ENCODE measurements at places on chromosomes 2 and 18. TPM values are rescaled to one million over a fixed set of nuclear protein-coding genes. Genes with fewer than 3 reads are reported as not detected.

Gene ACMSD
- polyA plus RNA-seq = 0.60 TPM

GRCh38 chr18:75143851-75144250, 65.1 kb downstream of the PTGR3 start:
- DNase-seq = no peak

DNA sequence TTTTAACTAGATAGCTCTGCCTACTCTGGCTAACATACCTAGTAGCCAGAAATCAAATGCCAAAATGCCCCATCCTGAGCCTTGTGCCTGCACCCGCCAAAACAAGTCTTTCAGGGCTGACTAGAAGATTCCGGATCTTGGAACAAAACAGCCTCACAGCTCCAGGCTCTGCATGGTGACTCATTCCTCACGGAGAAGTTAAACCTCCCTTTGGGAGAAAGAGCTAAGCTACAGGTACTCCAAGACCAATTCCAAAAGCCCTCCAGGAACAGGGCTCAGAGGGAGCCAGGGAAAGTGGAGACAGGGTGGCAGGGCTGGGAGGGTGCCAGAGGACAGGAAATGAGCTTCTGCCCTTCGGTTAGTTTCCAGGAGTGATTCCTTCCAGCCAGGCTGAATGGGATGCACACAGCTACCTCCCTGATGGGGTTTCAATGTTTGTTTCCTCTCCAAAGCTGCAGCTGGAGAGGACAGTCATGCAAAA, 295.6 kb downstream of the TNS1 start:
- no peak for DNase-seq

DNA sequence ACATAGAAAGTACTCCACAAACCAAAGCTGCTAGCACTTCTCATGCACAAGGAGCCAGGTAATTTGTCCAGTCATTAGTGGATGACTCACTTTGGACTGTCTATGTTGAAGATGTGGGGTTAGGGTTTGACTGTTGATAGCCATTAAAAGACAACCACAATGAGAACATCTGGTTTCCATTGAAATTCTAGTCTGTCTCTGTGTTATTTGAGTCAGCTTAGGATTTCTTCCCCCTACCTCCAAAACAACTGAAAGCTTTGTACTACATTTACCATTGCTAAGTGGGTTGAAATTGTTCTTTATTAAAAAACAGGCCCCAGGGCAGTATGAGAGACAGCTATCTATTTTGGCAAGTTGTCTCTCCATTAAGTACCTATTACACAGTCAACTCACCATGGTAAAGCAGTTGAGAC, 50.2 kb upstream of the ANKRD44 start:
- no peak for DNase-seq

Gene WNT10A
- 0.24 TPM for polyA plus RNA-seq

Measured in adrenal gland (tissue), 19 donors.